ENCODE measurements at places on chromosomes 13 and 19.

- no peak for DNase-seq
Measured at GRCh38 chr13:23870356-23871140, 18.7 kb downstream of the MIPEP start.

DNA sequence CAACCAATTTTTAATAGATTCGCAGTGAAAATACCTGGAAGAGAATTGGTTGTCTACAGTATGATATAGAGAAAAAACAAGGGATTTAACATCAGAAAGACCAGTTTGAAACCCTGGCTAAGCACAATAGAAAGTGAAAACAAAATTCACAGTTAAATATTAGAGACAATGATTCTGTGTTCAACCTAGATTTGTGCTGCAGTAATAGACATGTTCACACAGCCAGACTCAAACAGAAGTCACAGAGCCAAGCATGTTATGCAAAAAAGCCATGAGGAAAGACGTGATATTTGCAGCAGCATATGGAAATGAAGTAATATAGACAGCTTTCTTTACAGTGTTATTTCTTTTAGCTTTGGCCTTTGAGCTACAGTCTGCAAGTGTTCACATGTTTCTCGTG lies 48.1 kb downstream of the SCEL start:
- no peak for DNase-seq

GRCh38 chr13:33349288-33349985 lies 63.9 kb upstream of the STARD13 start:
- no peak for DNase-seq

- DNase-seq = no peak
Measured at GRCh38 chr19:34228347-34228746, 26.0 kb upstream of the GARRE1 start.

DNA sequence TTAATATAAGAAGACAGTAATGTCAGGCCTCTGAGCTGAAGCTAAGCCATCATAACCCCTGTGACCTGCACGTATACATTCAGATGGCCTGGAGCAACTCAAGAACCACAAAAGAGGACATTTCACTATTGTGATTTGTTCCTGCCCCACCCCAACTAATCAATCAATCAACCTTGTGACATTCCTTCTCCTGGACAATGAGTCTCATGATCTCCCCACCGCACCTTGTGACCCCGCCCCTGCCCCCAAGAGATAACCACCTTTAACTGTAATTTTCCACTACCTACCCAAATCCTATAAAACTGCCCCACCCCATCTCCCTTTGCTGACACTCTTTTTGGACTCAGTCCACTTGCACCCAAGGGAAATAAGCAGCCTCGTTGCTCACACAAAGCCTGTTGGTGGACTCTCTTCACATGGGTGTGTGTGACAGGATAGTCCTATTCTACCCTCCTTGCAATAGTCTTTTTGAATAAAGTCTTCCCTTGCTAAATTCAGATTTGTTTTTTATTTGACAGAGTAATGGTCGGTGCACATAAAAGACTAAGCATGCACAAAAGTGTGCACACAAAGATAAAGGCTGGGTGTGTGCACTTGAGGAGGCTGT lies 14.0 kb downstream of the CD70 start:
- DNase-seq = no peak

- no peak for DNase-seq
Measured at GRCh38 chr19:51586103-51586728, 15.1 kb downstream of the ZNF175 start.

GRCh38 chr19:5953030-5953589 lies 24.8 kb downstream of the RANBP3 start:
- no peak for DNase-seq

Data from activated CD4-positive, alpha-beta T cell treated with anti-CD3 and anti-CD28 coated beads for 1 hour (primary cell).